HCT116 (cell line): ENCODE measurements at places on chromosomes 12 and 14. TPM values are rescaled to one million over a fixed set of nuclear protein-coding genes. Genes with fewer than 3 reads are reported as not detected.

The SETD3 gene
- 46.6 TPM for total RNA-seq

DNA sequence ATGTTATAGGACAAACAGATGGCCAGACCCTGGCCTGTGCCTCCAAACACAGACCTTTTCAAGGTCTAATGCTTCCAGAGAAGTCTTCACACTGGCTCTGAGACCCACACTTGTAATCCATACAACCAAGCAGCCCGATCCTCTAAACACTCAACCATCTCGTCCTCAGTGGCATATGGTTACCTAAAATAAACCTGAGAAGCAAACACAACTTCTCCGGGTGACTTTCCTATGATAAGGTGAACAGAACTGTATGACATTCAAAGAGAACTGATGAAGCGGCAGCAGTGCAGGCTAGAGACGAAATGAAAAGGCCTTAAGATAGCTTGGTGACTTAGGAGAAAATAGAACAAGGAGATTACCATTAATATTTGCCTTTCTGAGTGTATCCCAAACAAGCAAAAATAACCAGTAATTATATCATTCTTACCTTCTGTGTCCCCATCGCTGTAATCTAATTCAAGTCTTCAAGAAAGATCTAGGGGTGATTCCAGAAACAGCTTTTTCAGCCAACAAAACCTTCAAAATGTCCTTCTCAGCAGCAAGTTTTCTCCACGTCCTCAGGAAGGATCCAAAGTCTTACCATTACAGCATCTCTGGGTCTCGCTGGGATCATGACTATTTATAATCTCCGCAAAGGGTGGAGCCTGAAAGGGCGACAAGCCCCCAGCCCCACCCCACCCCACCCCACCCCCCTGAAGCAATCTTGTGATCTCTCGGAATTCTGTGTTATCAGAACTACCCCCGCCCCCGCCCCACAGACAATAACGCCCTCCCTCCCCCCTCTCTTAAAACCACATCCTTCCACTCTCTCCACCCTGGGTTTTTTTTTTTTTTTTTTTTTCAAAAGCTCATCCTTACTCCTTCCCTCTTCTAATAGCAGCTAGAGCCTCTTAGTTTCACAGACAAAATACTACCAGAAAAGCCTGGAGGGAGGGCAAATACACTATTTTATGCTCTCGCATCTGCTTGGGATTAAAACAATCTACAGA is at the start of gene SLC2A3:
TSS of gene SLC2A3 (minus strand) at position 598 of the 992 bp plus-strand sequence. CDS start at position 445, 153 bp downstream.
- DNase-seq: no peak

The TEAD4 gene
- 43.2 TPM for total RNA-seq

GRCh38 chr14:22623047-22623446 is 21.1 kb downstream of the OR6J1 start:
- DNase-seq: no peak

The CLEC9A gene
- total RNA-seq: not detected

GRCh38 chr14:80637756-80638619 is 303.6 kb downstream of the CEP128 start:
- DNase-seq: no peak

- no peak for DNase-seq
Measured at GRCh38 chr14:100288382-100289185, 17.7 kb downstream of the SLC25A29 start.
